ENCODE measurements at places on chromosomes 7 and 10. TPM values are rescaled to one million over a fixed set of nuclear protein-coding genes. Genes with fewer than 3 reads are reported as not detected.

GRCh38 chr7:122919643-122920181, 33.5 kb upstream of the CADPS2 start:
- H3K36me3 ChIP-seq: no peaks in the 10 kb centered on the region
- H3K4me1 ChIP-seq: no peaks in the 10 kb centered on the region
- H3K27ac ChIP-seq: peak overlapping the region; percentile 7
- DNase-seq: no peak
- peaks cover 3% of the 10 kb centered on the region for H3K27me3 ChIP-seq

GRCh38 chr10:133393401-133394063, 425 bp upstream of the MTG1 start:
- H3K4me1 ChIP-seq: peaks cover 9% of the 10 kb centered on the region
- peak overlapping the region; percentile 73 for H3K27ac ChIP-seq
- peaks cover 8% of the 10 kb centered on the region for H3K36me3 ChIP-seq
- no peak for DNase-seq

- H3K36me3 ChIP-seq: peaks cover 3% of the 10 kb centered on the region
- no peak overlapping the region for H3K4me3 ChIP-seq
- H3K27me3 ChIP-seq: no peaks in the 10 kb centered on the region
- no peaks in the 10 kb centered on the region for H3K4me1 ChIP-seq
These were observed 44.3 kb downstream of the MACC1 start for GRCh38 chr7:20172736-20173334.

DNA sequence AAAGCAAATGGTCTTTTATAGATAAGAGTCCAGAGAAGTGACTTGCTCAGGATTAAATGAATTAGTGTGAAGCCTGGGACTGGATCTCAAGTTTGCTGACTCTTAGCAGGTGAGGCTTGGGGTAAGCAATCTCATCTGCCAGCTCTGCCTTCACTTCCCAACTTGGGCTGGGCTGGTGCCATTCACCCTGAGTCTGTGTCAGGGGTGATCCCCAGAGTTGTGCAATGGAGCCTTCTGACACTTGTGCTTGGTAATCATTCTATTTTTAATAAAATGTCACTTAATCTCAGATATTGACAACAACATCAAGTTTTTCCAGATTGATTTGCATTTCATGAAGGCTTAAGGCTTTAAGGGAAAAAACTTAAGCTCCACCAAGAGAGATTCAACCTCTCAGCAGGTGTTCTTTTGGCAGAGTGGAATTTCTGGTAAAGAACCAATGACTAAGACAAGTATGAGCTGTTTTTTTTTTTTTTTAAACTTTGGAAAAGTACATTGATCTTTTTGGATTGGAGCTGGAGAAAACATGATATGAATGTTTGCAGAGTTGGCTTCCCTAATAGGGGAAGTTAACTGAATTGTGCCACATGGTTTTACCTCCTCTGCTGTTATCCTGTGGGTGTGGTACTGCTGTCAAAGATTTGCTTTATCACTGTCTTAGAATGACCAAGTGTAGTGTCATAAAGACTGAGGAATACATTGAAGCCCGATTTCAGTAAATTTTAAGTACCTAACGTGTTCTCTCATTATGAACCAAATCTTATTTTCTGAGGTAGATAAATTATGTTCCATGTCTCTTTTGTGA, 48.6 kb upstream of the GPR37 start:
- DNase-seq: no peak
- H3K27me3 ChIP-seq: no peaks in the 10 kb centered on the region
- H3K4me1 ChIP-seq: no peaks in the 10 kb centered on the region
- H3K27ac ChIP-seq: no peak overlapping the region
- H3K4me3 ChIP-seq: no peak overlapping the region

DNA sequence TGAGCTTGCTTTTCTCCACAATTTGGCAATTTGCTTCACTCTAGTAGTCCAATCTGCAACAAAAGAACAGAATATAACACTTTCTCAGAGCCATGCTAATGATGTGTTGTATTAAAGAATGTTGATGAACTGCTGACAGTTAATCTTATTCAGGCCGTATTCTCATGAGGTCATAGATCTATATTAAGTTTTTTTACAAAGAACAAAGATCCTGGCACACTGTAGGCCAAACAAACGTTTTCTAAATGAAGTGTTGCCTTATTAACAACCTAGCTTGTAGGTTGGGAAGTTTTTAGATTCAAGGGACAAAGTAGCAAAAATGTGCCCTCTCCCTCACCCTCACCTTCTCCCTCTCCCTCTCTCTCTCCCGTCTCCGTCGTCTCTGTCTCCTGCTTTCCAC, 6.8 kb downstream of the HILPDA start:
- no peak overlapping the region for H3K4me3 ChIP-seq
- DNase-seq: no peak
- H3K36me3 ChIP-seq: peaks cover 22% of the 10 kb centered on the region
- H3K4me1 ChIP-seq: peaks cover 21% of the 10 kb centered on the region
- no peak overlapping the region for H3K27ac ChIP-seq

DNA sequence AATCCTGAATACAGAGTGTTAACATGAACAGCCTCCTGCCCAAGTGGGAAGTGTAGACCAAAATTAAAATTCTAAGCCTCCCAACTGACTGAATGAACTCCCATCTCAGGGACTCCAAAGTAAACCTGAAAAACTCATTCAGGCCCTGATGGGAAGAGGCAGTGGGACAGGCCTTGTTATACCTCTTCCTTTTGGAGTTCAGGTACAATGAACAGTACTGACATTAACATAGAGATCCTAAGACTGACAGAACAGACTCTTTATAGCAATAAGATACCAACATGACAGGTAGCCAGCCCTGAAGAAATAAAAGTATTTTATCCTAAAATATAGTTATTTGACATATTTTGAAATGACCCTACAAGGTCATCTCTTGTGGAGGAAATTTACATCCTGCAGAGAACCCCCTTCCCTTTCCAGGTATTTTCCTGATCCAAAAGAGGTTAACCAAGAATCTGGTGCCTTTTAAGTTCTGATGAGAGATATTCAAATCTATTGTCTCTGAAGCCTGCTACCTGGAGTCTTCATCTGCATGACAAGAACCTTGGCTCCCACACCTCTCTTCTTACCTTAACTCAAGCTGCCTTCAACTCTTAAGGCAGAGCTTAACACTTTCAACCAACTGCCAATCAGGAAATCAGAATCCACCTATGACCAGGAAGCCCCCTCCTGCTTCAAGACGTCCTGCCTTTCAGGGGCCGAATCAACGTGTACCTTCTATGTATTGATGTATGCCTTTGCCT, 103.3 kb upstream of the PFKP start:
- peaks cover 22% of the 10 kb centered on the region for H3K27me3 ChIP-seq
- no peaks in the 10 kb centered on the region for H3K36me3 ChIP-seq
- H3K27ac ChIP-seq: no peak overlapping the region
- no peaks in the 10 kb centered on the region for H3K4me1 ChIP-seq

DNA sequence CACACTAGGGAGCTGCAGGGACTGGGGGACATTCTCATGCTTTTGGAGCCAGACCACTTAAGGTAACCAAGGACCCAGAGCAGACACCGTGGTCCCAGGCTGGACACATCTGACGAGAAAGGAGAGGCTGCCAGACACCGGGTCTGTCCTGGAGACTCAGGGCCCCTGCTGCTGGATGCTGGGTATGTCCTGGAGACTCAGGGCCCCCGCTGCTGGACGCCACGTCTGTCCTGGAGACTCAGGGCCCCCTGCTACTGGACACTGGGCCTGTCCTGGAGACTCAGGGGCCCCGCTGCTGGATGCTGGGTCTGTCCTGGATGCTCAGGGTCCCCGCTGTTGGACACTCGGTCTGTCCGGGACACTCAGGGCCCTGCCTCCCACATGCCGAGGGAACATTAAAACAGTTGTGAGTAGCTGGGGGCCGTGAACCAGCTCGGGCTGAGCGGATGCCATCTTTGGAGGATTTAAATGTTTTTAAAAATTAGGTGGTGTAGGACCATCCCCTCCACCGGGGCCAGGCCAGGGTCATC, 249.7 kb downstream of the DNAJB6 start:
- no peaks in the 10 kb centered on the region for H3K36me3 ChIP-seq
- peaks cover 14% of the 10 kb centered on the region for H3K27me3 ChIP-seq
- DNase-seq: no peak
- no peaks in the 10 kb centered on the region for H3K4me1 ChIP-seq

DNA sequence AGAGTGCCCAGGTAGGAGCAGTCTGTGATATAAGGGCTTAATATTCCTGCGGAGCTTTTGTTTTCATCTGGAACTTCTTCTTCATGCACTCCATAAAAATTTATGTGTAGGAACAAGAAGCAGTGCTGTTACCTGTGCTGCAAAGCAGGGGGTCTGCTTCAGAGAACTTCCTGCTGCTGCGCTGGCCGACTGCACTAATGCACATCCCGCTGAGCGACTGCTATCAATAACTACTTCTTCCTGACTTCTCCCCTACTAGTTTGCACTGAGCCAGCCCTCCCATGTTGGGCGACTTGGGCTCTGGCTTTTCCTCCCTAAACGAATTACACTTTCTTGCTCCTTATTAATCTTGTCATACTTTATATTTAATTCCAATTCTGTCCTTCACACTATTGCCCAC, 150.3 kb downstream of the NEBL start:
- H3K4me1 ChIP-seq: peaks cover 6% of the 10 kb centered on the region
- H3K4me3 ChIP-seq: no peak overlapping the region
- peaks cover 7% of the 10 kb centered on the region for H3K27me3 ChIP-seq
- no peak overlapping the region for H3K27ac ChIP-seq

DNA sequence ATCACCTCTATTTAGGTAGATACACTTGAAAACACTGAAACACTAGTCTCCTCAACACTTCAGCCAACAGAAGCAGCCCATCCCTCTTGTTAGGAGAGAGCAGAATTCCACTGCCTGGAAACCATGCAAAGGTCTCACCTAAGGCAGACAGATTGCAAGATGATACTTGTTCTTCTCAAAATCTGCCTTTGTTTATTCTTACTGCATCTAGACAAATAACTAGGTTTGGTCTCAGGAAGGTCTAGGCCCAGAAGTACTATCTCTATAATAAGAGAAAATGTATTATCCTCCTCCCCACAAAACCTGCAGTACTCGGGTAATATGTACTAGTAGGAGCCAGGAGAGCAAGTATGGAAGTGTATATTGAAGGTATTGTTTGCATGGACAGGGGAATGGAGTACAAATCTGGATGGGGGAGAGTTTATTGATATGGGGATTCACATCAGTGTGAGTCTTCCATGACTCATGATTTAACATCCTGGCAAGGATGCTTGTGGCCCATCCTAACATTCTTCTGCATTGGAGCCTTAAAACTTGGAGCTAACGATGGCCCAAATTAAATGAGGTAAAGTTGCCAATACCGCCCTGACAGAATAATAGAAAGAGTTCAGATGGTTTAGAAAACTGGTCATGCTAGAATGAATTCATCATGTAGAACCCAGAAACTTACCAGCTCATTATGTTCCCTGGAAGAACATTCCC, 109.2 kb downstream of the EPC1 start:
- DNase-seq: no peak
- no peaks in the 10 kb centered on the region for H3K27me3 ChIP-seq
- no peaks in the 10 kb centered on the region for H3K36me3 ChIP-seq

GRCh38 chr7:39758234-39758970, 135.0 kb downstream of the RALA start:
- H3K4me1 ChIP-seq: peaks cover 39% of the 10 kb centered on the region
- DNase-seq: no peak
- H3K36me3 ChIP-seq: peaks cover 33% of the 10 kb centered on the region
- no peaks in the 10 kb centered on the region for H3K27me3 ChIP-seq
- no peak overlapping the region for H3K27ac ChIP-seq
- no peak overlapping the region for H3K4me3 ChIP-seq

DNA sequence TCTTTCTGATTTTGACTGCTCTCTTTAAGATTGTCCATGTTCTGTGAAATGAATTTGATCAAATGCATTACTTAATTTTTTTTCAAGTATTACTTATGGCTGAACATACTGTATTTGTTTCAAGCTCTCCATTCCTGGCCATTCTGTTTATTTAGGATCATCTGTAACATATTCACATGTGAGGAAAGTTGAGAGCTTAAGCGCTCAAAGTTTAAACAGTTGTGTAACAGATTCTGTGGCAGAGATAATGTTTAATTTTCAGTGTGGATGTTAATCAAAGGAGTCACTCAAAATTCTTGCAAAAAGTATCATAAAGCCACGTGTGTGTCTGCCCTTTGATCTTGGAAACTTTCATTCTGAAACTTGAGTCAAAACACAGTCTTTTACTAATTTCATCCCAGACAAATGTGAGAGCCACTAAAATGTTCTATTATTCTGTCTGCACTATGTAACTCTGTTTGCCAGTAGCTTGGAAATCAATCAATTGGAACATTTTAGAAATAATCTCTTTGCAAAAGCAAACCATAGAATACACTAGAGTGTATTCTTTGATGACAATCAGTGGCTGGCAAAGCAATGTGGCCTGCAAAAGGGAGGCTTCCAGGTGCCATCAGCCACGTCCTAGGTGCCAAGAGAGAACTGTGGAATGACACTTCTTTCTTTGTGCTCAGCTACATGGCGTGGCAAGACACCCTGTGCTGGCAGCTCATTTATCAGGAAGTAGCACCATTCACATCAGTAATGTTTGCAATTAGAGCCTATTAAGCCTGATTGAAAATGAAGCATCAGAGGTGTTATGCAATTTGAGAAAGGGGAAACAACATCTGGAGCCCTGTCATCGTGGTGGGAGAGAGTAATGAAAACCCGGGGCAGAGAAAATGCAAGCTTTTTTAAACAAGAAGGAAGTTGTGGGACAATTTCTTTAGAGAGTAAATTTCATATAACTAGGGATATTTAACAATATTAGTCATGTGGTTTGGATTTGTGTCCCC, 40.9 kb downstream of the ARL5B start:
- H3K36me3 ChIP-seq: no peaks in the 10 kb centered on the region
- DNase-seq: no peak
- H3K4me1 ChIP-seq: peaks cover 18% of the 10 kb centered on the region
- no peak overlapping the region for H3K4me3 ChIP-seq
- no peak overlapping the region for H3K27ac ChIP-seq

DNA sequence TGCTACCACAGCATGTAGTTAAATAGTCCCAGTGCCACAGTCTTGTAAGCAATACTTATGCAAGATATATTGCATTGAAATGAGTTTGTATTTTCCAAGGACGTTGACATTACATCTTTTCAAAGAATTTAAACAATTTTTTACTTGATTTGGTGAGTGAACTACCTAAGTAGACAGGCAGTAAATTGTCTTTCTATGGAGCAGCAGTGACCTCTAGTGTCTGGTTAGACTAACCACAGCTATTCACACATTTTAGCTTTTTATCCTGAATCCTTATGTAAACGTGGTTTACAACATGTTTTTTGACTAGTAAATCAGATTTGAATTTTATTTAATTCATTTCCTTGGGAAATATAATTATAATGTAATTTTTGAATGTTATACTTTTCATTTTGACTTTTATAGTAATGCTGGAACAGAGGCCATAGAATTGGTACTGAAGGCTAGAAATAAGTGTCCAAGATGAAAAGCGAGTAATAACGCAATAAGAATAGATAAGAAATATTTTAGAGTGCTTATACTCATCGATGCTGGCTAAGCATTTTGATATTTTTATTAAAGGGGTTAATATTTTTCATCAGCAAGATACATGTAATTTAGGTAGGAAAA, 5.6 kb downstream of the LRRTM3 start:
- peaks cover 46% of the 10 kb centered on the region for H3K27me3 ChIP-seq
- peak overlapping the region; percentile 66 for H3K4me3 ChIP-seq
- H3K36me3 ChIP-seq: no peaks in the 10 kb centered on the region
- H3K4me1 ChIP-seq: peaks cover 15% of the 10 kb centered on the region
- H3K27ac ChIP-seq: no peak overlapping the region

GRCh38 chr10:121886997-121887622, 40.7 kb downstream of the ATE1 start:
- H3K27ac ChIP-seq: no peak overlapping the region
- peaks cover 14% of the 10 kb centered on the region for H3K4me1 ChIP-seq
- DNase-seq: no peak
- peaks cover 24% of the 10 kb centered on the region for H3K36me3 ChIP-seq

The HOGA1 gene
- 0.57 TPM for total RNA-seq

The ZNF425 gene
- 7.0 TPM for total RNA-seq

The ACSM6 gene
- not detected for total RNA-seq

The CTTNBP2 gene
- 36.9 TPM for total RNA-seq

The SVOPL gene
- not detected for total RNA-seq

The PHKG1 gene
- not detected for total RNA-seq

The RNF32 gene
- total RNA-seq: 2.6 TPM

The HOXA4 gene
- 37.6 TPM for total RNA-seq

All from type B pancreatic cell (in vitro differentiated cells).